ENCODE measurements at places on chromosomes 7 and 10.

DNA sequence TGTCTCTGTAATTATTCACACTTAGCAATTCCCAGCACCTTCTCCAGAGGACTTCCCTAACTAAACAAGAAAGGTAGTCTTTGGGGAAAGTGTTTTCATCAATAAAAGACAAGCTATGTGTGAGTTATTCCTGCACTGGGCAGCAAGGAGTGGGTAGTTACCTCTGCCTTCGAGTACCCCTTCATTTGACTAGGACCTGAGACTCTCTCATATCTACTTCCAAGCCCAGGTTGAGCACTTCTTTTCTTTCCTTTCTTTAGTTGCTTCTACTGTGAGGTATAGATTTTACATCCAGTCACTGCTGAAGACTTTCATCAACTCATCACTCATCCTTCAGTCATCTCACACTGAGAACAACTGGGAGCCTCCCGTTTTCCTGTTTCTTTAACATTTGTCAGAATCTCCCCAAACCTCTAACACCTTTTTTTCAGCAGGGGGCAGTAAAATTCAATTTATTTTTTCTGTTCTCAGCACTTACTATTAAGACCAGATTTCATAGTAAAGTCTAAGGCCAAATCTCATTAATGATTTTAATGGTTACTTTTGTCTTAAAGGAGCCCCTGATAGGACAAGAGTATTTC lies 80.1 kb upstream of the PRSS1 start:
- DNase-seq, result no peak

GRCh38 chr10:17381502-17382142 lies 72.8 kb downstream of the ST8SIA6 start:
- DNase-seq, result no peak

DNA sequence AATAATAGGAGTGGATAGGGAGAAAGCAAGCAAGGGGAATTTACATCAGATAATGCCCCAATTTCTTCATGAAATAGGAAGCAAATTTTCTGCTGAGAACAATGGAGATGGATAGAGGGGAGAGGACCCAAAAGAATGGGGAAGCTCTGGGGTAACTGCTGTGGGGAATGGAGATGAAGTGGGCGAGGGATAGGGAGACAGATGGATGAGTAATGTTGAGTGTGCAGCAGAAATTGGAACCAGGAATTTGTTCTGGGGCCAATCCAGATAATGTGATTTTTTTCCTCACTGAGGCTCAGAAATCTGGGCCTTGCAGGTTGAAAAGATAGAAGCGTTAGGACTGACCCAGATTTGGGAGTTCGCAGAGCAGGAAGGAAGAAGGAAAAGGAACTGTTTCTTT lies 24.5 kb upstream of the MRC1 start:
- no peak for DNase-seq

DNA sequence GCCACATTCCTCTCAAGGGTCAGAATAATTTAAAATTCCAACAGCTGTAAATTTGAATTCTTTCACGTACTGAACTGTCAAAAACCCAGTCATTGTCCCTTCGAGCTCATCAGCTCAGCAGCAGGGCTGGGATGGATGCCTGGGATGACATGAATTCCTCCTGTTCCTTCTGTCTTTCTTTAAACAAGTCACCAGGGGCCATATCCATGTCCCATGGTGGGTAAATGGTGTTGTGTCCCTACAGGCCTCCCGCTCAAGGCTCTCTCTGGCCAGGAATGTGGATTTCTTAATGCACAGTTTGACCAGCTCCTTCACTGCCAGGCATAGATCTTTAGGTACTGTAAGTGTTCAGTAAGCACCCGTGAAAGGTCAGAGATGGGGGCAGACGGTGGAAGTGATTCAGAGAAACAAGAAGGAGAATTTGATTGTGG lies 13.8 kb upstream of the TECPR1 start:
- DNase-seq, result no peak

GRCh38 chr10:76572021-76572420 lies 1065.6 kb downstream of the KCNMA1 start:
- no peak for DNase-seq

Measured in LoVo (cell line).